Erythroblast (primary cell): ENCODE measurements at places on chromosomes 7 and 10.
A peak's percentile ranks its signal among the peaks of the same experiment; 100 is the strongest.

DNA sequence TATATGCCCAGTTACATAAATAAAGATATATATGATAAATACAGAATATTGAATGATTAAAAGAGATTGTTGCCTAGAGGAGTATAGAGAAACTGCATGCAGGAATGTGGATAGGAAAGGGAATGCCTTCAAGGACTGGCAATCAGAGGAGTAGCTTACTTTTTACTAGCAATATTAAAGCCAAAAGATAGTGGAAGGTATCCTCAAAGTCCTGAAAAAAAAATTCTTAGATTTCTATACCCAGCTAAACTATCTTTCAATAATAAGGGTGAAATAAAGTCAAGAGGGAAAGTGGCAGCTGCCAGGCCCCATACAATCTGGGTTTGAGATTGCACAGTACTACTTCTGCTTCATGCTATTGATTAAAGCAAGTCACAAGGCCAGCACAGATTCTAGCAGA, 733.2 kb downstream of the GATA3 start:
- no peak for DNase-seq

GRCh38 chr10:124532106-124532641, 70.6 kb downstream of the LHPP start:
- DNase-seq = peak; percentile 21

DNA sequence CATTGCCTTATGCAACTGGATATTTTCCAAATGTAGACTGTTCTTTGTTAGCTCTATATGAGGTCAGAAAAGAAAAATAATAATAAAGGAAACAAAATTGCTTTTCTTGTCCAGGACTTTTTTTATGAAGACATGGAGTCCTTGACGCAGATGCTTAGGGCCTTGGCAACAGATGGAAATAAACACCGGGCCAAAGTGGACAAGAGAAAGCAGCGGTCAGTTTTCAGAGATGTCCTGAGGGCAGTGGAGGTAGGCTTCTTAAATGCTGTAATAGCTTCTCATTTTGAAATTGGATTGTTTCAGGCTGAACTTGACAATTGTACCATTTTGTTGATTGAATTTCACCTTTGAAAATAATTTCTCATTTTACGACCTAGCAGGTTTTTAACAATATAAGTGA, 12.9 kb upstream of the LSMEM1 start:
- no peak for DNase-seq

DNA sequence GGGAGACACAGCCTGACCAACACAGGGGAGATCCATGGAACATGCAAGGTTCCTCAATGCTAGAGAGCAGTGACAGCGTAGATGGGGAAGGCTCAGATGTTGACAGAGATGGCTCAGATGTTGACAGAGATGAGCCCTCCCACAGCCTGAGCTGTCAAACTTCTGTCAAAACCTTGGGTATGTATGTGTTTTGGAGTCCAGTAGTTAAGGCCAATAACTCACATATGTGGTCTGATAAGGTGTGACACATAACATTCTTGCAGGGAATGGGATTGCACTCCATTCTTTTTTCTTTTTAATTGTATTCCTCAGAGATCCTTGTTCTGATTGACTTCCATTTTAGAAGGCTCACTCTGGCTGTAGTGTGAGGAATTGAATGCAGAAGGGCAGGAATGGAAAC, 136.3 kb downstream of the C1GALT1 start:
- no peak for DNase-seq

- peak; percentile 80 for DNase-seq
Observed at GRCh38 chr10:21334891-21335696, 190.4 kb downstream of the SKIDA1 start.

DNA sequence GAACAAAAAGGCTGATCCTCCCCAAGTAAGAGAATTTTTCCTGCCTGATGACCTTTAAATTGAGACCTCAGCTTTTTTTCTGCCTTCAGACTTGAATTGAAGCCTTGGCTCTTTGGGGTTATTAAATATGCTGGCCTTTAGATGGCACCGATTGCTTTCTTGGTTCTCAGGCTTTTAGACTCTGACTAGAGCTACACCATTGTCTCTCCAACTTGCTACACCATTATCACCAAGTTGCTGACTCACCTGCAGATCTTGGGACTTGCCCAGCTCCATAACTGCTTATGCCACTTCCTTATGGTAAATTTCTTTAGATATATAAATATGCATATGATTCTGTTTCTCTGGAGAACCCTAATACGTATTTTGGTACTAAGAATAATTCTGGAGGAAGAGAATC, 3.1 kb upstream of the ABCA13 start:
- DNase-seq = no peak

- no peak for DNase-seq
Observed at GRCh38 chr7:94330269-94331020, 64.2 kb upstream of the COL1A2 start.

- no peak for DNase-seq
Observed at GRCh38 chr7:93185303-93186027, 37.3 kb upstream of the SAMD9L start.

DNA sequence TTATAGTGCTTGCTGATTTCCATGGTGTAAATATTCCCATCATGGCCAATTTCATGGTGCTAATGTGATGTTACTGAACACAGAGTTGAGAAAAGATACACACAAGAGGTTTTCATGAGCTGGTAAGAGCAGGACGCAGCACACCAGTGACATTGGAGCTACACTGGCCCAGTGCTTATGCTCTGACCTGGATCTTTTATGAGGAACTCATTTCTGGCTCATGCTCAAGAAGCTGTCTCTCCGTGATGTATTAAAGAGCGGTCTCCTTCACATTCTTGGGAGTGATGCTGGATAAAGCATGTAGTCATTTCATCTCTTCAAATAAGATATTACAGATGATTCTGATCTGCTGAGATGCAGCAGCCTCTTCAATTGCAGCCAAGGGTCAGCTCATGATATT, 785.2 kb downstream of the GRID1 start:
- DNase-seq = no peak

GRCh38 chr7:41313171-41313570, 389.7 kb downstream of the INHBA start:
- no peak for DNase-seq

- no peak for DNase-seq
Observed at GRCh38 chr10:63456437-63457210, 9.2 kb downstream of the JMJD1C start.

DNA sequence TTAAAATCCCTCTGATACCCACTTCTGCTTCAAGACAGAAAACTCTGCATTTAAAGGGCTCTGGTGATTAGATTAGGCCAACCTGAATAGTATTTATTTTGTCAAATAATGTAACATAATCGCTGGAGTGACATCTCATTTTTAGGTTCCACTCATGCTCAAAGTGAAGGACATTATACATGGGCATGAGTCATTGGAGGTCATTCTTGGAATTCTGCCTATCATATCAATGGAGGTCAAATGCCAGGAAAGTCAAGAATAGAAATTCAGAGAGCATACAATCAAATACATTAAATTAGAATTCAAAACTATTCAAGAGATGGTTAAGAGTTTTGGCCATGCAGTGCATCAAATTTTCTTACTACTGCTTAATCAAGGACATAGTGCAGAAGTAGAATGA, 50.8 kb upstream of the PRSS1 start:
- DNase-seq = no peak

DNA sequence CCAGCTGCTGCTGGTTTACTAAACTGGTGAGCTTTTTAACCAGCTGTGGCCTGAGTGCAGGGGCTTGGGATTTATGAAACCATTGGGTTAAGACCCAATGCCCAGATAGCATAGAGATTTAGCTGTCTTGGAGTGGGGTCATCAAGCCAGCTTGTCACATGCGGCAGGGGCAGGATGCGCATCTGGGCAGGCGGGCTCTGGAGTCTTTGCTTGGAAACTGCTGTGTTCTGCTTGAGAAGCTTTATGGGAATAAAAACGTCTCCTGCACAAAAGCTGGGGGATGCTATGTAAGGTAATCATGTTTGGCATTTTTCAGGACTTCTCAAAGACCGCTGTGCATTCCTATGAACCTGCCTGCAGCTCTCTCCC, 136.3 kb downstream of the MAPK8 start:
- no peak for DNase-seq

GRCh38 chr10:74548676-74549075, 277.7 kb upstream of the KAT6B start:
- no peak for DNase-seq

GRCh38 chr10:49280001-49280408, 19.0 kb upstream of the C10orf71 start:
- DNase-seq = no peak

DNA sequence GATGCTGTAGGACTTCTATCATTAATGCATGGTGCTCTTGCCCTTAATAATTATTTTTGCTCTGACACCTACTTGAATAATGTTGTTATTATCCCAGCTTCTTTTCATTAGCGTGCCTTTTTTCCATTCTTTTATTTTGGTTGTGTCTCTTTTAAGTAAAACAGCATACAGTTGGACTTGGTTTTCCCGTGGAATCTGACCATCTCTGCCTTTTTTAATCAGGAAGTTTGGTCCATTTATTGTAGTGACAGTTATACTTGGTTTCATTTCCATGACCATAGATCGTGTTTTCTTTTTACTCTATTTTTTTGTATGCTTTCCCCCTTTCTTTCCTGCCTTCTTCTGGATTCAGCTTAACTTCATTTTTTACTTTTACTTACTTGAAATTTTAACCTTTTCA, 4.6 kb downstream of the PAPOLB start:
- no peak for DNase-seq

DNA sequence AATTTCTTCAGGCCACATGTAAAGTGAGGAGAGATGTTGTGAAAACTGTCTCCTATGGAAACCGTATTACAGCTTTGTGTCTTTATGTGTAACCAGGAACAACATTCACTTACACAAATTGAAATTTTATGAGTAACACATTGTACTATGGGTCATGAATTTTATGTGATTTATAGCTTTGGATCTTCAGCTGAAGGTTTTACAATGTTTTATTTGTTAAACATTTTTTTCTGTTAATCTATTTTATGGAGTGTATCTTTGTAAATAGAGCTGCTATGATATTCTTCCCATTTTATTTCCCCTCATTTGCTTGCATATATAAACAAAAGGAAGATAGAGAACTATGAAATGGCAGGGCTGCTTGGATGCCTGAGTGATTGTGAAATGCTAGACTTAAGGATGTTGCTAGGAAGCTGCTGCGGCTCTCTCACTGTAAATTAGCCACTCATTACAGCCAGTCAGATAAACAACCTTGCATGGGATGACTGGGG, 104.5 kb upstream of the PCLO start:
- no peak for DNase-seq

GRCh38 chr10:30591249-30591670, 38.3 kb downstream of the LYZL2 start:
- DNase-seq = peak; percentile 51

- DNase-seq = peak; percentile 41
Observed at GRCh38 chr7:74365322-74366022, 76.3 kb downstream of the CLIP2 start.

GRCh38 chr10:27558612-27559020, 54.5 kb downstream of the RAB18 start:
- peak; percentile 64 for DNase-seq

DNA sequence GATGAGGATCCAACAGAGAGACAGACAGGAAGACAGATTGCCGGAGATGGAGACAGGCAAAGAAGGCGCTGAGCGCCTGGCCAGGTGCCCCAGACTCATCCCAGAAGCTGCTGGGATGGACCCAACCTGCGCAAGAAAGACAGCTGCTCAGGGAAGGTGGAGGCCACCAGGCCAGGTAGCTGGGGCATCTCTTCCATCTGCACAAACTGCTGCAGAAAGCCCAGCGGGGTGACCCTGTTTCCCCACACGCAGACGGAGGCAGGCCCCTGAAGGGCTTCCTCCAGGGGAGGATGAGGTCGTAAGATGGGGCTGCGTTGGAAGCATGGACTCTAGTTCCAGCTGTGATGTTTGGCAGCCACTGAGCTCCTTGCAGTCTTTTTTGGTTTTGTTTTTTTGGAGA, 16.5 kb upstream of the YWHAG start:
- no peak for DNase-seq

- no peak for DNase-seq
Observed at GRCh38 chr7:74494076-74494548, 40.4 kb downstream of the GTF2IRD1 start.

DNA sequence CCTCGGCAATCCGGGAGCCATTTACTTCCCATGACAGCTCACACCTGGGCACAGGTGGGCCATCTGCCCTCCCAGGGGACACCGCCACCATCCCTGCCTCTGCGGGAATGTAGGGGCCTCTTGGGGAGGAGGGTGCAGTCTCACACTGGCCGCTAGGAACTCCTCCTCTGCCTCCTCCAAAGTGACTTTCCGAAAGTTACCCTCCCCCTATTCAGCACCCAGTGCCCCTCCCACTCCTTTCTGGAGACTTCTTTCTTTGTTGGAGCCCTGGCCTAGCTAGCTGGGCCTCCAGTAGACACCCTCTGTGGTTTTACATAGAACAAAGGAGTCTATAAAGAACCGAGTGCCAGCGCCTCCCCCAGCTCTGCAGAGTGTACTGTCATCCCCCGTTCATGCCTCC, 45.8 kb upstream of the MNX1 start:
- no peak for DNase-seq

- no peak for DNase-seq
Observed at GRCh38 chr10:34565934-34566333, 249.2 kb downstream of the PARD3 start.

GRCh38 chr10:116654816-116655215, 34.1 kb downstream of the PNLIPRP2 start:
- DNase-seq = no peak

- no peak for DNase-seq
Observed at GRCh38 chr10:71191019-71191418, 21.4 kb upstream of the UNC5B start.

DNA sequence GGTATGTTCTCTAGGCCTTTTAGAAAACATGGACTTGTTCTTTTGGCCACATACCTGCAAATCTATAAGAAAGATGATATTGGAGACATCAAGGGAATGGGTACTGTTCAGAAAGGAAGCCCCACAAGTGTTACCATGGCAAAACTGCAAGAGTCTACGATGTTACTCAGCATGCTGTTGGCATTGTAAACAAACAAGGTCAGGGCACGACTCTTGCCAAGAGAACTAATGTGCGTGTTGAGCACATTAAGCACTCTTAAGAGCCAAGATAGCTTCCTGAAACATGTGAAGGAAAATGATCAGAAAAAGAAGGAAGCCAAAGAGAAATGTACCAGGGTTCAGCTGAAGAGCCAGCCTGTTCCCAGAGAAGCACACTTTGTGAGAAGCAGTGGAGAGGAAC, 37.1 kb downstream of the SDK1 start:
- no peak for DNase-seq

DNA sequence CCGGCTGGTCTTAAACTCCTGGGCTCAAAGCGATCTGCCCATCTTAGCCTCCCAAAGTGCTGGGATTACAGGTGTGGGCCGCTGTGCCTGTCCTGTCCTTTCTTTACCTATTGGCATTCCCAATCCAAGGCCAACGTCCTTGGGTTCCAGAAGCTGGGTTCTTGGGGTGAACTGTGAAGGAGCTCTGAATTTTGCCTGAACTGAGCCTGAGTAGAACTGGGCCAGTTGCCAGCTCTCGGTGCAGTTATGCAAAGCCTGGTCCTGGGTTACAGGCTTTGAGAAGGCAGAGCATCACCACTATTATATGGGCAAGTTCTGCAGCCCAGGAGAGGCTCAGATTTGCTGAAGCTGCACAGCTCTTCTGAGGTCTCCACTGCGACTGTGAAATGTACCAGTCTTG, 24.6 kb upstream of the SH2D4B start:
- no peak for DNase-seq
